ENCODE measurements at places on chromosomes 6 and 20. TPM values are rescaled to one million over a fixed set of nuclear protein-coding genes. Genes with fewer than 3 reads are reported as not detected.
A peak's percentile ranks its signal among the peaks of the same experiment; 100 is the strongest.

DNA sequence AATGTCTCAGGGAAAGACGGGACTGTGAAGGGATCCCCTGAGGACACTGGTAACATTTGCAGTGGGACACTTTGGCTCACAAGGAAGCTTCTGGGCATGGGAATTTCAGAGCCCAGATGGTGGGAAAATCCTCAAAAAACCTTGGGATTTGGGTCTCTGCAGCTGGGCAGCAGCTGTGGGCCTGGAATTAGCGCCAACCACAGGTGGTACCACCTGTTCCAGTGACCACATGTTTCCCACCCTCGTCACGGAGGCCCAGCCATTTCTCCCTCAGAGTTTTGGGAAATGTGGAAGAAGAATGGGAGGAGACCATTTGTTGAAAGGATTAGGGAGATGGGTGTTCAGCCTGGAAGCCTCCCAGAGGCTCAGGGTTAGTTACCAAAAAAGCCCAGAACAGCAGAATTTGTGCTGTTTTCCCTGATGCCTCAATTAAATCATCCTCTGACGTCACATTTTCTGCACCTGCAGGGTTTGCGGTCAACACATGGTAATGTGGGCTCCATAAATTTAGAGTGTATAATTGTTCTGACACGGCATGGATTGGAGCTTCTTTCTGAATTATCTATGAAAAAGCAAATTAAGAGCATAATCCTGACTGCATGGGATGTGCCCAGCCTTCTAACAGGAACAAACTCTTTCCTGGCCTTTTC is 34.4 kb downstream of the EDN3 start:
- DNase-seq = no peak

GRCh38 chr6:39804466-39805065 is 12.4 kb downstream of the DAAM2 start:
- no peak for DNase-seq

The ECHDC1 gene
- total RNA-seq = 49.5 TPM

- no peak for DNase-seq
These were observed 24.6 kb upstream of the FOXF2 start for GRCh38 chr6:1364791-1365190.

The ZGPAT gene
- total RNA-seq = 37.2 TPM

GRCh38 chr6:4687989-4688947 is 87.9 kb upstream of the CDYL start:
- DNase-seq = no peak

DNA sequence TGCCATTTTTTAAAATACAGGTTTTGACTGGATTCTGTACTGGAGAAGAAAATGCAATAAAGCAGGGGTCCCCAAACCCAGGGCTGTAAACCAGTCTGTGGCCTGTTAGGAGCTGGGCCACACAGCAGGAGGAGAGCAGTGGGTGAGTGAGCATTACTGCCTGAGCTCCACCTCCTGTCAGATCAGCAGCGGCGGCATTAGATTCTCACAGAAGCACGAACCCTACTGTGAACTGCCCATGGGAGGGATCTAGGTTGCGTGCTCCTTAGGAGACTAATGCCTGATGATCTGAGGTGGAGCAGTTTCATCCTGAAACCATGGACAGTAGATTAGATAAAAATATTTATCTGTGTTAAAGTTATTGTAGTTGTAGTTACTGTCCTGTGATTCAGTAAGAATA is 21.1 kb upstream of the FBXO9 start:
- DNase-seq = no peak

The MAPK13 gene
- total RNA-seq = 52.5 TPM

GRCh38 chr20:32806356-32806755 is 13.4 kb upstream of the MAPRE1 start:
- DNase-seq = no peak

GRCh38 chr20:57928181-57928967 is 218.6 kb upstream of the PMEPA1 start:
- DNase-seq = no peak

DNA sequence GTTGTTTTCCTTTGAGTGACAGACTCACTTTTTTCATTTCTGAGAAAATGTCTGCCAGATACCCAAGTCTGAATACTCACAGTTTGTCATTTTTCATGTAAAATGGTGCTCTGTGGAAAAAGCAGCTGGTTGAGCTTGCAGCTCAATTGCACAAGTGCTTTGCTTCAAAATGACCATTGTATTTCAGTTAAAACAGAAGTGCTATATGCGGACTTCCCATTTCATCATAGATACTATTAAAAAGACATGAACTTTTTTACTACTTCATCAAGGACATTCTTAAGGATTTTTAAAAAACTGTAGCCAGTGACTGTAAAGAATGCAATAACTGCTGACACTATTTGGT is 61.5 kb downstream of the KCNS1 start:
- no peak for DNase-seq

- no peak for DNase-seq
These were observed 7.1 kb upstream of the TAAR1 start for GRCh38 chr6:132666118-132666517.

DNA sequence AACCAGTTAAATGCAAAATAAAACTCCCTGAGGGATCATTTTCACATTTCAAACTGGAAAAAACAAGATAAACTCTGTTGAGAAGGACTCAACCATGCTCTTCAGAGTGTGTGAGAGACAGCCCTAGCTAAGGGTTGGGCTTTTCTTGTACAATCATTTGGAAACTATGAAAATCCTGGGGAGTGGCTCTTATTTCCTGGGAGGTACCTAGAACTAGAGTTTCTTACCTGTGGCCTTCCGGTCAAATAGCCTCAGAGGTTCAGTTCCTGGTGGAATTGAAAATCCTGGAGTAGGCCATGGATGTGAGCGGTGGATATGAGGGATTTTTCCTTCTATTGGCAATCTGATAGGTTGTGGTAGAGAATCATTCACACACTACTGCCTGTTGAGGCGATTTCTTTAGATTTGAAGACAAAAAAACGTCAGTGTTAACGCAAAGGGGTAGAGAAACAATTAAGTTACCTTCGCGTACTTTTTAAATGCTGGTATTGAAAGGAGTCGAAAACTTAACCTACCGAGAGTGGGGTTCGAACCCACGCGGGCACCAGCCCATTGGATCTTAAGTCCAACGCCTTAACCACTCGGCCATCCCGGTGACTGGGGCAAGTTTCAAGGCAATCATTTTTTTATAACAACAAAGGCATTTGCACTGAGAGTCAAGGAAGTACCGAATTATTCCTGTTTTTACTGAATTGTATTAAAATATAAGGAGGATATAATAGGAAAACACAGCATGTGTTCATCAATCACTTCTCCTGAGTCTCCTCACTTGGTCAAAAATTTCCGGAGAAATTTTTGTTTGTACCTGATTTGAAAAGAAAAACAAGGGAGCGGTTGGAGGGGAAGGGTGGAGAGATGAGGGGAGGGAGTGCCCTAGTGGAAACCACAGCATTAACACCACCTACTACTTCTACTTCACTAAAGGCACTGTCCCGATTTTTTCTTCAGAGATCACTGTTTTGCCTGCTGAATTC is 191.3 kb downstream of the OR2B2 start:
- DNase-seq = no peak

GRCh38 chr6:40788661-40789655 is 201.8 kb upstream of the LRFN2 start:
- no peak for DNase-seq

DNA sequence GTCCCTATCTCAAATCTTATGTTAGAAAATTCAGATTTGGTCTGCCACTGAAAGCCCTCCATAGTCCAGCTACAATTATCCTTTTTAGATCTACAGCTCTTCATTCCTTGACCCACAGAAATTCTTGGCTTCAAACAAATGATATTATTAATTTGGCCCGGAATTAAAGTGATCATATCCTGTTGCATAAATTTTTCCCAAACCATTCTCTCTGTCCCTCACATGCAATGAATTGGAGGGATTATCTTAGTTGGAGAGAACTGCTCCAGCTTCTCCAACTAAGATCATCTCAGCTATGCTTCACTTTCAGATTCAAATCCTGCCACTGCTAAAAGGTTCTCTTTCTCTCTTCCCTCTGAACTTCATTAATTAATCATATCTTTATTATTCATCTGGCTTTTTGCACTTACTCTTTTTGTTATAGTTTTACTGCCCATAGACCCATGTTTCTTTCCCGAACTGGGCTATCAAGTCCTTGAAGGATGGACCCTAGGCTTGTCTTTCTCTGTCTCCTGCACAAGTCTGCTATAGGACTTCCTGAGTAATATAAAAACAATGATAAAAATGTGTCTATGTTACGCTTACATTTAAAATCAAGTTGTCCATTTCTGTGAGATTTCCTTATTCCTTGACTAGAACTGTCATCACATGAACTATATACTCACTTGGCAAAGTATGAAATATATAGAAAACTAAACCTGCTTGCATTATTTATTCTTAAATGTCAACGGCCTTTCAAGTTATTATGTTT is 493.9 kb upstream of the MARCKS start:
- DNase-seq = no peak

DNA sequence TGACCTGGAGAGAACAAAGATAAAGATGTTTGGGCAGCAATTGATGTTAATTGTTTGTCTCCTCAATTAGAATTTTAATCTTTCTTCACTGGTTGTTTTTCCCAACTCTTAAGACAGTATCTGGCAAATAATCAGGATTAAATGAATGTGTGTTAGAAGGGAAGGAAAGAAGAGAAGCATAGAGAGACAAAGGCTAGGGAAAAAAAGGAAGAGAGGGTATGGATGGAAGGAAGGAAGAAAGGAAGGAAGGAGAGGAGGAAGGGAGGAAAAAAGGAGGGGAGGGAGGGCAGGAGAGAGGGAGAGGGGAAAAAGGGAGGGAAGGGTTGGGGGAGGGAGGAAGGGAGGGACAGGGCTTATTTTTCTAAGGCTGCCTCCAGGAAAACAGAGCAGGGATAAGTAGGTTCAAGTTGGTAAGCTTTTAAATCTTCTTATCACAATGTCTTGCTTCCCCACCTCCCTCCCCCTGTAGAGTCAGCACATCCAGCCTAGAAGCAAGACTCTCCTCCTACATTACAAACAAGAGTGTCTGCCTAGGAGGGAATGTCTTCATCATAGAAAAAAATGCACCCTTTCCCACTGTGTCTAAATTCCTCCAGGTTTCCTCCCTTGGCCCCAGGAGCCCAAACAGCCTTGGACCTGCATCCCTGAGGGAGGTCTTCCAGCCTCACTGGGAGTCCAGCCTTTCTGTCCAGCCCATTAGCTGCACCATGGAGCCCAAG is 447.8 kb upstream of the JARID2 start:
- no peak for DNase-seq

DNA sequence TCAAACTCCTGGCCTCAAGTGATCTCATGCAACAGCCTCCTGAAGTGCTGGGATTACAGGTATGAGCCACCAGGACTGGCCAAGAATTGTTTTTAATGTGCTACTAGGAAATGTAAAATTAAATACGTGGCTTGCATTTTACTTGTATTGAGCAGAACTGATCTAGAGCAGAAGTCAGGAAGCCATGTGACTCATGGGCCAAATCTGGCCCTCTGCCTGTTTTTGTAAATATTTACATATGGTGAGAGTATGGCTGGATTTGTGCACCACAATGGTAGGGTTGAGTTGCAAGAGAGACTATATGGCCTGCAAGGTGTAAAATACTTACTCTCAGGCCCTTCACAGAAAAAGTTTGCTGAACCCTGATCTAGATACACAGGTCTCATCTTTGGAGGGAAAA is 75.8 kb downstream of the LAMP5 start:
- DNase-seq = no peak

DNA sequence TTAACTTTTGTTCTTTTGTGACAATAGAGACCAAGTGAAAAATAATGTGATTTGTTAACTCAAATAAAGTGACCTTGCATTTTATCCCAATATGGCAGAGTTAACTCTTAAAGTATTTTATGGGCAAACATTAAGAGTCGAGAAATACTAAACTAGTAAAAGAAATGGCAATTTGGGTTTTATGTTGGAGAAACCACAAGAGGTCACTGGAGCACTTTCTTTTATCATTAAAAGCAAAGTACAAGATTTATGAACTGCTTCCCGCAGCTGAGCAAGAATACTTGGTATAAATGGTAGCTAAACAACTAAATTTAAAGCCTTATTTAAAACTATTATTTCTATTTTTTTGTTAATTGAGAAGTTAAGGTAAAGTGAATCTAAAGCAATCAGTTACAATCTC is 33.5 kb upstream of the MCM9 start:
- no peak for DNase-seq

GRCh38 chr6:135280375-135281136 is 99.4 kb downstream of the MYB start:
- DNase-seq = no peak

DNA sequence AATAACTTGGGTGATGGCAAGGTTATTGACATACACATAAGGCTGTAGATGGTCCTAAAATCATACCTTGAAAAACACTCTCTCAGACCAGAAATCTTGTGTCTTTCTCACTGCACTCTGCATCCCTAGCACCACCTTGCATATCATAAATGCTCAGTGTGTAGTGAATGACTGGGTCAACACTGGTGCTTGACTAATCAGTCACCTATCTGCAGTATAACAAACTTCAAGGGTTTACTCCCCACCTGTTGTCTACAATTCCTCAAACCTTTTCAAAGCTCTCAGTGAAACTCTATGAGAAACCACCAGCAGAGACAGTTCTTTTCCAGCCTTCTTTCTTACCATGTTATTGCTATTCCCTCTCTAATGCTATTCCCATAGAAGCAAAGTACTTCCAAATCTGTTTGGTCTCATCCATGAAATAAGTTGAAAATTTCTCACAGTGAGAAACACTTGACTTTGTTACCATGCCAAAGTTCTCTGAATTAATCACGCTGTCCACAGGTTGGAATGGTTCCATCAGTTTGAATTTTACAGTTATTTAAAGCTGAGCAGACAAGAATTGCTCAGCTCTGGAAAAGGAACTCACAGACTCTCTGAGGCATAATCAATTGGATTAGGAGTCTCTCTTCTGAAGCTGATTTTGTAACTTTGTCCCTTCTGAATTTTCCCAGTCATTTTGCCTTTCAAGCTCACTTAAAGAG is 104.8 kb upstream of the EYA4 start:
- no peak for DNase-seq

- peak; percentile 27 for DNase-seq
These were observed 94.0 kb downstream of the ADGRG6 start for GRCh38 chr6:142395768-142396231.

DNA sequence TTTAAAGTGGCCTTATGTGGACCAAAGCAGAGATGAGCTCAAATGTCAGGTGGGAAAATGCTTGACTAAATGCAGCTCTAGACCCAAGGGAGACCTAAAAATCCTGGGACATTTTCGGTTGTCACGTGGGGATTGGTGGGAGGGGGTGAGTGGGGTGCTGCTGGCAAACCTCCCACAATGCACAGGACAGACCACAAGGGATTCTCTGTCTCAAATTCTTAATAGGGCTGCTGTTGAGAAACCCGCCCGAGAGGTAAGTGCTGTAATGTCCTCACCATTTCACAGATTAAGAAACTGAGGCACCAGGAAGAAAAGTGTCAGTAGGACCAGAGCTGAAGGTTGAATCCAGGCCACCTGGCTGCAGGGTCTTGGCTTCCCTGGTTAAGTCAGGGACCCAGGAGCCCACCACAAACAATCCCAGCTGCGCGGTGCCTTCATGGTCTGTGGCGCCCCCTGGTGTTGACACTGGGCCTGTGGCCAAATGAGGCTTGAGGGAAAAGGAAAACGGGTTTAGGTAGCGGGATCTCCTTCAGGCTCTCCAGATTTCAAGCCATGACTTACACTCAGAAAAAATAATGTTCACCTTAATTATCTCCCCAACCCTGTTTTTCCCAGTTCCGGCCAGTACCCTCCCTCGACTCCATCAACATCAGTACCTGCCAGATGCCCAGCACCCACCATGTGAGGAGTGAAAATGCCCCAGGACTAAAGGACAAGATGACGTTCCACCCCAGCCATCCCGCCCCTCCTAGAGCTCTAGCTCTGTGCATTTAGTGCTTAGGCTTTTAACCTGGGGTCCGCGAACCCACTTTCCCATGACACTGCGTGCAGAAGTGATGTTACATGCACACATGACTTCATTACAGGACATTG is 7.2 kb downstream of the HLA-G start:
- DNase-seq = no peak

GRCh38 chr20:48568520-48568919 is 259.3 kb downstream of the PREX1 start:
- DNase-seq = no peak
